ENCODE measurements at places on chromosomes 7 and 10. TPM values are rescaled to one million over a fixed set of nuclear protein-coding genes. Genes with fewer than 3 reads are reported as not detected.
A peak's percentile ranks its signal among the peaks of the same experiment; 100 is the strongest.

GRCh38 chr7:92246360-92247101 lies 757 bp downstream of the ANKIB1 start:
- DNase-seq: peak; percentile 33

GRCh38 chr10:2210088-2210487 lies 472.8 kb upstream of the ADARB2 start:
- DNase-seq: no peak

DNA sequence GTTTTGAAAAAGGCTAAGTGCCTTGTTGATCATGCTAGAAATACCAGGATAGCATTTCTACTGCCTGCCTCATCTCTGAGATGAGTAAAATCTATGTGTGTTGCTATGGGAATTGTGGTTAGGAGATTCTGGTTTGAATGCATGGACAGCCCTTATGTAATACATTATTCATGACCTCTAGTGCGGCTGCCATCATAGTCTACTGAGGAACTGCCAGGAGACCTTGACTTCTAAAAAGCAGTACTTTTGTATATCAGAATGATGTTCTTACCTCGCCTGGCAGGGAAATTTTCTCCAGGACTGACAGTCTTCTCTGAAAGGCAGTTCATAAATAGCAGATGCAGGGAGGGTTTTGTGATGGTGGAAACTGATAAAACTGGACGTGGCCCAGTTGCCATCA lies 248.5 kb downstream of the NSUN6 start:
- no peak for DNase-seq

DNA sequence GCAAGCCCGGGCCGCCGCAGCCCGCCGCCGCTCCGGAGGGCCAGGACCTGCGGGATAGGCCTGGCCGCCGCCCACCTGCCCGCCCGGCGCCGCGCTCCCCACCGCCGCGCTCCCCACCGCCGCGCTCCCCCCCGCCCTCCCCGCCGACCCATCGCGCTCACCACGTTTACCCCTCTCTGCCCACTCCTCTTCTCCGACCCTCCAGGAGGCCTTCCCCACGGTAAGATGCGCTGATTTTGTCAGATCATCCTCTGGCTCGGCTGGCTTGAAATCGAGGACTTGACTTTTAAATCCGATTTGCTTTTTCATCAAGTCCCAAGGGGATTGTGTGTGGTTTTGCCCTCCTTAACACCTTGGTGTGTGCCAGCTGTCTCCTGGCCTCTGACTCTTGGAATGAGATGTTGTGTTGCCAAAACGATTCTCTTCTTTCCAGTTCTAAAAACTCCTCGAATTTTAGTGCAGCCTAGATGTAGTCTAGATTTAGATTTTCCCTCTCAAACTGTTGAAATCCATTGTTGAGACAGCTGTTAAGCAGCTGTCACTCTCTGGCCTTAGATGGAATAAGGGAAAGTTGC lies 738 bp downstream of the POM121 start:
- no peak for DNase-seq

Gene PNLIPRP2
- total RNA-seq: not detected

DNA sequence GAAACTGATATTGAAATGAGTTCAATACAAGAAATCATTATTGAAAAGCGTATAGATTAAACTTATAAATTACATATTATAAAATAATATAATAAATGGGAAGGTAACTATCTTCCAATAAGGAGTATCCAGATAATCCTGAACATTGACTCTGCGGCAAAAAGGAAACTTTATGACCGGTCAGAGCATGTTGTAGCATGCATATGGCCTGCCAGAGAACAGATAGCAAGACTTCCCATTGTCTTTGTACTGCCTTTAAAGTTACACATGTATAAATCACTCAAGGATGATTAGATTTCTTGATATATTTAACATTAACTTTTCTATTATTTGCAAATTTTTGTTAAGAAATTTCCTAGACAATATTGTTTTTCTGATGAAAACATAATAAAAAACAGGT lies 56.2 kb upstream of the ETV1 start:
- no peak for DNase-seq

- DNase-seq: no peak
These were observed 386.4 kb downstream of the SUGCT start for GRCh38 chr7:40520986-40521738.

Gene CAMK2B
- total RNA-seq: 3.1 TPM

Data from A172 (cell line).